ENCODE measurements at places on chromosomes 7 and 10.

DNA sequence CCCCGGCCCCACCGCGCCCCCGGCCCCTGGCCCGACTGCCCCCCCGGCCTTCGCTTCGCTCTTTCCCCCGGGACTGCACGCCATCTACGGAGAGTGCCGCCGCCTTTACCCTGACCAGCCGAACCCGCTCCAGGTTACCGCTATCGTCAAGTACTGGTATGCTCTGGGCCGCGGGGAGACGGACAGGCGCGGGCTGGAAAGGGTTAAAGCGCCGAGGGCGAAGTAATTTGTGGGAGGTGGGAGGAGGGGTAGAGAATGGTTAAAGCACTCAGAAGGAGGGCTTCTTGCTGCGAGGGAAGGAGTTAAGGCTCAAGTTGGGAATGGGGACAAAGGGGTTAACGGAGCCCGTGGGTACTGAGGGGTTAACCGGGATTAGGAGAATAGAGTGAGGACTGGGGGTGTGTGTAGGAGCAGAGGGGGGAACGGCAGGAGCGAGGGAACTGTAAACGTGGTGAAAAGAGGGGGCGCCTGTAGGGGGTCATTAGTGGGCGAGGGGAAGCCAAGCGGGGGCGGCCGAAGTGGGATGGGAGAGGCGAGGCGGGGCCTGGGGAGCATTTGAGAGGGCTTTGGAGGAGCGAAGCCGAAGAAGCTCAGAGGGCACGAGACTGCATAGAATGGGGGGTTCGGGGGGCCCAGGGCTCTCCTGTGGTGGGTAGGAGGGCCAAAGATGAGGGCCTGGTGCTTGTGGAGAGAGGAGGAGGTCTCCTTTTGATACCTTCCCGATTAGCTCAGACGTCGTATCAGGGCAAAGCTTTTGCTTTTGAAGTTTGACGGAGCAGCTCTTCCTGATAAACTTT, 605 bp downstream of the SUFU start:
- no peak for DNase-seq

DNA sequence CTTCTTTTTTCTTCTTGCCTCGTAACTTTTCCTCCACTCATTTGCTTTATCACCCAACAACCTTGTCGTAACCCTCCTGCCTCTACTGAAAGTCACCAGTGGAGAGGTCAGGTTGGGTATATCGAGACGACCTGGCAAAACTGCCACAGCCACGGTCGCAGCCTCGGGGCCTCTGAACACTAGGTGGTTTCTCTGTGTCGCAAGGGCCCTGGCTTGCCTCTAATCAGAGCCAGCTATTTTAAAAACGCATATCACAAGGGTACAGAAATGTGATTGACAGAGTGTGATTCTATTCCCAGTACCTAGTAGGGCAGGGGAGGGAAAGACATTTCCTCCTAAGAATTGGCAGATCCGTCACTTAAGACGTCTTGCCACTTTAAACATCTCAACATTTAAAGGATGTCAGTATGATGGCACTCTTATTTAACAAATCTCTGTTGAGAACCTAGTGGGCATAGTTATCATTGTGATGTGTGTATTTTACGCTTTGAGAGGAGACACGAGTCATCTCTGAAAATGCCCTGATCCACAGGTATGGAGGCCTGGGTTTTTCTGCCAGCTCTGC, 197.5 kb downstream of the ARHGAP21 start:
- DNase-seq: no peak

- DNase-seq: no peak
Measured at GRCh38 chr7:2154831-2155230, 77.9 kb downstream of the MAD1L1 start.

- no peak for DNase-seq
Measured at GRCh38 chr7:17153536-17153935, 144.9 kb upstream of the AHR start.

DNA sequence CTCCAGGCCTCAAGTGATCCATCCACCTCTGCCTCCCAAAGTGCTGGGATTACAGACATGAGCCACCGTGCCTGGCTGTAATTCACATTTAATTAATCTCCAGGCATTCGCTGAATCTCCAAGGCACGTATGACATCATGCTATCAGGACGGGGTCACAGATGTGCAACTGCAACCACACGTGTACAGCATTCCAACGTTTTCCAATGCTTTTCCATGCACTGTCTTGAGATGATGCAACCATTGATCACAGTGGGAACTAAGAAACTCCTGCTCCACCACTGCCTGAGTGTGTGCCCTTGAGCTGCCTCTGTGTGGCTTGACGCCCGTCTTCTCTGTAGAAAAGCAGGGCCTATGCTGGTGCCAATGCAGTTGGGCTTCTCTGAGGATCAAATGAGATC, 119.8 kb upstream of the LYZL2 start:
- no peak for DNase-seq

GRCh38 chr7:12257582-12257981, 46.5 kb downstream of the TMEM106B start:
- DNase-seq: no peak

DNA sequence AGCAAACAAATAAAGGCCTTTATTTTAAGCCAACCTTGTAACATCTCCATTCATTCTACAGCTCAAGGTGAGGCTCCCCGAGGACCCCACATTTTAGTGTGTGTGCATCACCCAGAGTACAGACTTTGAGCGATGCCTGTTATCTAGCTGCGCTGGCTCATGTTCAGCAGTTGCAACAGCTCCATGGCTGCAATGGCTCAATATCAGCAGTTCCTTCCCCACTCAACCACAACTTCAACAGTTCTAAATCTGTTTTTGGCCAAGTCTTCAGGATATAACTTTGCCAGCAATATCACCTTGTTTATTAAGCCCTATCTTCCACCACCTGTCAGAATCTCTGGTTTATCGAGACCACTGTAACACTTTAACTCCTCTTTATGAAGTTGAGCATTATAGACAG, 95.8 kb downstream of the WNT2 start:
- DNase-seq: no peak

DNA sequence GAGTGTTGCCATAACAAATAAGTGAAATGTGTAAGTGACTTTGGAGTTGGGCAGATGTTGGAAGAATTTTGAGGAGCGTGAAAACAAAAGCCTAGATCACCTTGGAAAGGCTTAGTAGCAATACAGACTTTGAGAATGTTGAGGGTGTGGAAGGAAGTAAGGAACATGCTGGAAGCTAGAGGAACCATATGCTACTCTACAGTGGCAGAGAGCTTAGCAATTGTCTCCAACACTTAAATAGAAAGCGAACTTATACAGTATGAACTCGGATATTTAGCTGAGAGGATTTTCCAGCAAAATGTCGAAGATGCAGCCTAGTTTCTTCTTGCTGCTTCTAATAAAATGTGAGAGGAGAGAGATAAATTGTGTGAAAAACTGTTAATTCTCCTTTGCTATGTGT, 271.2 kb downstream of the ADRA2A start:
- no peak for DNase-seq

- no peak for DNase-seq
Measured at GRCh38 chr10:101346177-101346576, 7.8 kb upstream of the BTRC start.

GRCh38 chr7:43782768-43783555, 24.5 kb downstream of the BLVRA start:
- DNase-seq: no peak

- DNase-seq: no peak
Measured at GRCh38 chr7:50664461-50664922, 99.3 kb upstream of the DDC start.

DNA sequence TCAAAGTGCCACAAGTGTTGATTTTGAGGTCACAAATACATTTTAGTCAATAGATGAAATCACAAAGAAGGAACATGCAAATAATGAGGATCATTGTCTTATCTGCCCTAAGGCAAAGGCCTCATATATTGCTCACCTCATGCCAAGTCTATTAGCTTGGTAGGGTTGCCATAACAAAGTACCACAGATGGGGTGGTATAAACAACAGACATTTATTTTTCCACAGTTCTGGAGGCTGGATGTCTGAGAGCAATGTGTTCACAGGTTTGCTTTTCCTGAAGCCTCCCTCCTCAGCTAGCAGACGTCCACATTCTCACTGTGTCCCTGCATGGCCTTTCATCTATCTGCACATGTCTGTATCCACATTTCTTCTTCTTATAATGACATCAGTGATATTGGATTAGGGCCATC, 59.6 kb downstream of the RELN start:
- DNase-seq: no peak

DNA sequence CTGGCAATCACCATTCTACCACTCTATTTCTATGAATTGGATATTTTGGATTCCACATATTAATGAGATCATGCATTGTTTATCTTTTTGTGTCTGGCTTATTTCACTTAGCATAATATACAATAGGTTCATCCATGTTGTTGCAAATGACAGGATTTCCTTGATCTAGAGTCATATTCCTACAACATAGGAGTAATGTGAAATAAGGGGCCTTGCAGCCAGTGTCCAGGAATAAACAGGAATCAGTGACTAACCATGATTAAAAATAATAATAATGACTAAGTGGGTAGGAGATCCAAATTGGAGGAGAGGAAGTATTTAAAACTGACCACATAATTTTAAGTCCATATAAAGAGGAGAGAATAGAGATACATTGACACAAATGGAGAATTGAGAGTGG, 49.9 kb downstream of the SCIN start:
- DNase-seq: no peak

- no peak for DNase-seq
Measured at GRCh38 chr7:96663457-96663856, 46.2 kb downstream of the SEM1 start.

DNA sequence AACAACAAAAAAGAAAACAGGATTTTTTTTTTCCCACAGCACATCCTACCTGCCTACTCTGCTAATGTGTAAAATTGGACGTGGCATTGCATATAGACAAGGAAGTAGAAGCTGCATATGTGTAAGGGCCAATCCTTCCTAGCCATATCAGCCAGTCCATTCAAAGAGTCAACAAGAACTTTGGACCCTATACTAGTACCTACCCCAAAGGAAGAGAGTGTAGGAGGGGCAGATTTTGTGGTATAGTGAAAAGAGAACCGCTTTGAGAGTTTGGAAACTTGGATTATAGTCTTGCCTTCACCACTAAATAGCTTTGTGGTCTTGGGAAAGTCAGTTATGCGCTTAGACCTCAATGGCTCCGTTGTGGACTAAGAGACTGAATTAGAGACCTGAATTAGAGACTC, 12.1 kb upstream of the MCU start:
- DNase-seq: no peak

DNA sequence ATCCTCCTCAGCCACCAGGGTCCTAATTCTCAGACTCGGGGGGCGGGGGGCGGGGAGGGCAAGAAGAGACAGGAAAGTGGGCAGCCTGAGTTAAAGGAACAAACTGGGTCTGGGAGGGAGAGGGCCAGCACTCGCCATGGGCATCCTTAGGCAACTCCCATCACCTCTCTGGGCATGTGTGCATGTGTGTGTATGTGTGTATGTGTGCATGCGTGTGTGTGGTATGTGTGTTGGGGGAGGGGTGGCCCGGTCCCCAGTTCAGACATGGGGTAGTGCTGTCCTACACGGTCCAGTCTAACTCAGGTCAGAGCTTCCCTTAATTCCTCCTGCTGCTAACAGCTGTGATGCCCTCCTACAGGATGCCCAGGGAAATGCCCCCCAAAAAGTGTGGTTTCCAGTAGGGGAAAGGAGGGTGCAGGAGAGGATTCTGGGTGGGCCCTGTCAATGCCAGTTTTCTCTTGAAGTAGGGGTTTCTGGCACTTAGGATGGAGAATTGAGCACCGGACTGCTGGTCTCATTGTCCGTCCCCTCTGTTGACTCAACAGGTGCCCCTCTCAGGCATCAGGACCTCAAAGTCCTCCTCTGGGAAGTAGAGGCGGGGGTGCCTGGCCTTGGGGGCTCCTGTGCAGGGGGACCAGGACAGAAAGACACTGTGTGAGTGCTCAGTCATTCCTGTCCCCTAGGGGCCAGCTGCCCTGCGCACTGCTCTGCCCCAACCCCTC, 15.1 kb upstream of the ZMIZ1 start:
- no peak for DNase-seq

DNA sequence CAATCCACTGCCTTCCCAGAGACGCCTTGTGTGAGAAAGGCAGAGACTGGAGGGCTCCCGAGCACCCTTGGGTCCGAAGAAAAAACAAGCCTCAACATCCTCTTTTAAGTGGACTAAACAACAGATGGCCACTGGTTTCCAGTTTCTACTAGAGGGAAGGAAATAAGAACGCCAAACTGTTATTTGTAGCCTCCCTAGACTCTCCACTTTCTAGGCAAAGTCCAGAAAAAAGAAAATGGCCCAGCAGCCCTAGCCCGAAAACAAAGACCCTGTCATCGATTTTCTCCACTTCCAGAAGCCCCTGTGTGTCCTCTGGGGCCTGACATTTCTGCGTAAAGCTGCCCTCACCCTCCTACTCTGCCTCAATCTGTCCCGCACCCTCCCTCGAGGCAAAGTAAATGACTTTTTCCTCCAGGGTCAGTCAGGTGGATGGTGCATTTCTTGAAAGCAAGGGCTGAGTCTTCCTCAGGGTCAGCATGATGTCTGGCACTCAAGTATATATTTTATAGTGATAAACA, 6.0 kb downstream of the RGS10 start:
- DNase-seq: no peak

DNA sequence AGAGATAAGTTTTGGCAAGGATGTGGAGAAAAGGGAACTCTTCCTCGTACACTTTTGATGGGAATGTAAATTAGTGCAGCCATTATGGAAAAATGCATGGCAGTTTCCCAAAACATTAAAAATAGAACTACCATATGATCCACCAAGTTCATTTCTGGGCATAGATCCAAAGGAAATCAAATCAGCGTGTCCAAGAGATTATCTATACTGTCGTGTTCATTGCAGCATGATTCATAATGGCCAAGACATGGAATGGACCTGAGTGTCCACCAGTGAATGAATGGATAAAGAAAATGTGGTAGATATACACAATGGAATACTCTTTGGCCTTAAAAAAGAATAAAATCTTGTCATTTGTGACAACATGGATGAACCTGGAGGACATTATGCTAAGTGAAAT, 70.3 kb upstream of the RSU1 start:
- DNase-seq: no peak

Measured in gastrocnemius medialis (tissue), 4 donors.